ENCODE measurements at places on chromosomes 6 and 20.

DNA sequence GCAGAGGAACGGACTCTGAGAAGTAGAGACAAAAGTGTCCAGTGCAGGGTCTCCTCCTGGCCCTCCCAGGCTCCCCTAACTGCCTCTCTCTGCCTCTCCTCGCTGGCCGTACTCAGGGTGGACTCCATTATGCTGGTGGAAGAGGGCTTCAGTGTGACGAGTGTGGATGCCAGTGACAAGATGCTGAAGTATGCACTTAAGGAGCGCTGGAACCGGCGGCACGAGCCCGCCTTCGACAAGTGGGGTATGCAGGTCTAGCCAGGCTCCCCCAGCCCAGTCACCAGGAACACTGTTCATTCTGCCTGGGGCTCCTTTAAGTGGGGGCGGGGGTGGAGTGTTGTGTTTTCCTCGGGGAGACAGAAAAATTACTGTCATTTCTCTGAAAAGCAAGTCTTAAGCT, 1.5 kb downstream of the GNMT start:
- DNase-seq, result no peak

- no peak for DNase-seq
Observed at GRCh38 chr20:17419479-17420041, 111.6 kb downstream of the BFSP1 start.

DNA sequence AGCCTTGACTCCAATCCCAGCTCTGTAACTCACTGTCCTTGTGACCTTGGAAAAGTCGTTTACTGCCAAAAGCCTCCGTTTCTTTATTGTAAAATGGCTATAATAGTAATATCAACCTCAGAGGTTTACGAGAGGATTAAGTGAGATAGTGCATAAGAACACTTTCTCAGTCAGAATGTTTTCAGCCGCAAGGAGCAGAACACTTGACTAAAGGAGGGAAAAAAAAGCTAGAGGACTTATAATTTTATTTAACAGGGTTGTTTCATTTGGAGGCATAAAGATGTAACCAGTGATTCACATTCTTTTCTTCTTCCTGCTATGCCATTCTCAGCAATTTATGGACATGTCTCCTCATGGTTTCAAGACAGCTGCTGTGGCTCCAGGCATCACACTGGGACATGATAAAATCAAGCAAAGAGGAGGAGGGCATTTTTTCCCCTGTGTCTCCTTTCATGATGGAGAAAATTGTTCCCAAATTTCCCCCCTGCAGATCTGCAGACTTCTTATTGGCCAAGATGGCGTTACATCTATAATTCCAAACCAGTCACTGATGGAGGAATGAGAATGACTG, 143.0 kb upstream of the PTPN1 start:
- no peak for DNase-seq

- DNase-seq, result no peak
Observed at GRCh38 chr6:53727748-53728147, 62.2 kb upstream of the KLHL31 start.

GRCh38 chr6:148388521-148388920, 45.9 kb downstream of the SASH1 start:
- DNase-seq, result no peak

All from activated CD8-positive, alpha-beta memory T cell treated with anti-CD3 and anti-CD28 coated beads, Interleukin-2, amount 50 U/mL, for 48 hours (primary cell).